PC-3 (cell line): ENCODE measurements at places on chromosomes 2 and 18. TPM values are rescaled to one million over a fixed set of nuclear protein-coding genes. Genes with fewer than 3 reads are reported as not detected.

Gene ZDBF2
- total RNA-seq: 1.9 and 4.2 TPM in 2 replicates

Gene STON1
- total RNA-seq: 1.2 TPM in 2 replicates

- no peaks in the 10 kb centered on the region for H3K27me3 ChIP-seq
- no peaks in the 10 kb centered on the region for H3K4me1 ChIP-seq
Measured at GRCh38 chr18:44943311-44943881, 262.7 kb downstream of the SETBP1 start.

- no peak overlapping the region for H3K4me3 ChIP-seq
- no peaks in the 10 kb centered on the region for H3K36me3 ChIP-seq
- peaks cover 42% of the 10 kb centered on the region for H3K27me3 ChIP-seq
- no peak for DNase-seq
Measured at GRCh38 chr2:144521686-144522085, 1.8 kb upstream of the ZEB2 start.

GRCh38 chr2:47065771-47066380 lies 89.2 kb downstream of the STPG4 start:
- no peaks in the 10 kb centered on the region for H3K27me3 ChIP-seq
- H3K4me3 ChIP-seq: no peak overlapping the region
- H3K27ac ChIP-seq: peak overlapping the region; percentile 35
- DNase-seq: peak; percentile 82
- H3K36me3 ChIP-seq: no peaks in the 10 kb centered on the region

DNA sequence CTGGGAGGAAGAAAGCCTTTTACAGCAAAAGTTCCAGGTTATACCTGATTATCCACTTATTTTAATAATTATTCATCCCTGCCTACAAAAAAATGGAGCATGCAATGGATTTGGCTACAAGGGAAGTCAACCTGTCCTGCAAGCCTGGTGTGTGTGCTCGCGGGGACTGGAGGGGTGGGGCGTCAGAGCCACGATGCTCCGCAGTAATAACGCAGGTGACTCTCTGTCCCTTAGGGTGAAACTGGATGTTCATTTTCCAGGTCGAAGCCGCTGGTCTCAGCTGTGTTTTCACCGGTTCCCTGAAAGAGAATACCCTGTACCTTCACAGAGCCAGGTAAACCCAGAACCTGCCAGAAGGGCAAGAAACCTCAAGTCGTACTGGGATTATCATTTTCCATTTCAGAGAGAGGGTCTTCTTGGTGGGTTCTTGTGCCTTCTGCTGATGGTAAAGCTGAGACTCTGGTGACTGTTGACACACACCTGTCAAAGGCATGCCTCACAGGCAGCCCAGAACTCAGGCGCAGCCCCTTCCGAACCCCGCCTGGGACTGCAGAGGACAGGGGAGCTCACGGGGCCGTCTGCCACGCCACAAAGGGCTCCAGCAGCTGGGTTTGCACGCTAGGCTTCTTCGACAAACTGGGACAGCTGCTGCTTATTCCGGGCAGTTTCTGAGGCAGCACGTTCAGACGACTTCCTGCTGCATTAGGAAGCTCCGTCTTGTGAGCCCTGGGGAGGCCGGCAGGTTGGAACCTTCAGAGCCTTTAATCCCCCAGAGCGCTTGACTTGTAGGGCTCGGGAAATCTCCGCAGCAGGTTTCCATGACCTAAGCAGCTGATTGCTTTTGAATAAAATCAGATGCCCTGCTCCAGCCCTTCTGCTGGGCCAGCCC lies 58.6 kb downstream of the KCNG2 start:
- H3K36me3 ChIP-seq: no peaks in the 10 kb centered on the region
- H3K4me3 ChIP-seq: peak overlapping the region; percentile 51
- peaks cover 10% of the 10 kb centered on the region for H3K27me3 ChIP-seq
- peak; percentile 24 for DNase-seq
- no peak overlapping the region for H3K27ac ChIP-seq

Gene INO80C
- 6.8 and 16.1 TPM in 2 replicates for total RNA-seq

DNA sequence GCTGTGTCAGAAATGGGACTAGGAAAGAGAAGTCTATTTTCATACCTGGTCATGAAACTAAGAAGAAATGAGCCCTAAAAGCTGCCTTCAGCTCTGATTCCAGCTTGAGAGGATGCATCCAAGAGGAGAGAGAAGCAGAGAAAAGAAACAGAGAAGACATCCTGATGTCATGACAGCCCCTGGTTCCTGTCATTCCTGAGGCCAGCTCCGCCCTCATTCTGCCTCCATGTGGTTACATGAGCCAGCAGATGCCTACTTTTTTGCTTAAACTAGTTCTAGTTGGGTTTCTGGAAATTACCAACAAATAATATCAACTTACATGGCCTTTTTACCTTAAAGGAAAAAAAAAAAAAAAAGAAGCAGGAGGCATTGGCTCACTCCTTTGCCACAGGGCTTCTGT lies 14.1 kb upstream of the ACKR3 start:
- DNase-seq: no peak
- H3K27me3 ChIP-seq: no peaks in the 10 kb centered on the region
- no peak overlapping the region for H3K4me3 ChIP-seq
- H3K4me1 ChIP-seq: no peaks in the 10 kb centered on the region
- no peak overlapping the region for H3K27ac ChIP-seq
- H3K36me3 ChIP-seq: no peaks in the 10 kb centered on the region

DNA sequence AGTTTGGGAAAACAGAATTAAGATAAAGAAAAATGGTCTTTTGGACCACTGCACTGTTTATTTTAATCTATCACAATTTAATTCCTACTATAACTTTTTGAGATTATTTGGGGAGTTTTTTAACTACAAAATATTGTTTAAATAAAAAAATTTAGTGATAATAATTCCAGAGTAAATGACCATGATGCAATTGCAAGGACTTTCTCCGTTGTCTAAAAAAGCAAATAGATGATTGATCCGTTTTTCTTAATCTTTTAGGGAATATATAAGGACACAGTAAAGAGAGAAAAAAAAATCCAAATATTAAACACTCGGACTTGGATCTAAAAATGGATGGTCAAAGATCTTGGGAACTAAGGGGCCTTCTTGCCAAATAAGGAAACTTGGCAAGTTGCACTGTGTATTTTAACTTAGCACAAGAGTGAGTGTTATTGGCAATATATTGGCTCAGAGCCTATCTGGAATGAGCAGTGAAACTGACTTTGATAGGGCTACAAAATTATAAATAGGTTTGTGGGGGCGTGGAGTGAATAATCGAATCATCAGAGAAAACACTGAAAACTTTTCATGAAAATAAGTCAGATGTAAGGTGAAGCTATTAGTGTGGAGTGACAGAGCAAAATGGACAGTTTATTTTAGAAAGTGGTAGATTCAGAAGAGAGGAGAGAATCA lies 2.0 kb downstream of the MAP3K20 start:
- peak overlapping the region; percentile 90 for H3K4me3 ChIP-seq
- peaks cover 38% of the 10 kb centered on the region for H3K4me1 ChIP-seq
- peak overlapping the region; percentile 86 for H3K27ac ChIP-seq
- no peaks in the 10 kb centered on the region for H3K27me3 ChIP-seq

- no peaks in the 10 kb centered on the region for H3K27me3 ChIP-seq
- H3K27ac ChIP-seq: no peak overlapping the region
- no peak overlapping the region for H3K4me3 ChIP-seq
Measured at GRCh38 chr2:65361623-65362022, 70.8 kb downstream of the SPRED2 start.

Gene ANKRD30B
- 0.35 and 0.51 TPM in 2 replicates for total RNA-seq

GRCh38 chr2:134917888-134918525 lies 615 bp upstream of the CCNT2 start:
- H3K4me1 ChIP-seq: peaks cover 19% of the 10 kb centered on the region; the same call in 1 of the 2 replicates
- peak; percentile 87 for DNase-seq
- H3K27ac ChIP-seq: peak overlapping the region; percentile 93
- H3K27me3 ChIP-seq: no peaks in the 10 kb centered on the region

Gene E2F6
- 26.8 and 27.1 TPM in 2 replicates for total RNA-seq

- H3K4me1 ChIP-seq: peaks cover 22% of the 10 kb centered on the region
- no peak overlapping the region for H3K4me3 ChIP-seq
- DNase-seq: peak; percentile 69
- no peaks in the 10 kb centered on the region for H3K36me3 ChIP-seq
- no peaks in the 10 kb centered on the region for H3K27me3 ChIP-seq
Measured at GRCh38 chr18:77039196-77040130, 93.1 kb downstream of the MBP start.

GRCh38 chr18:9217743-9218451 lies 81.3 kb downstream of the ANKRD12 start:
- H3K27me3 ChIP-seq: no peaks in the 10 kb centered on the region
- no peaks in the 10 kb centered on the region for H3K4me1 ChIP-seq
- DNase-seq: no peak

DNA sequence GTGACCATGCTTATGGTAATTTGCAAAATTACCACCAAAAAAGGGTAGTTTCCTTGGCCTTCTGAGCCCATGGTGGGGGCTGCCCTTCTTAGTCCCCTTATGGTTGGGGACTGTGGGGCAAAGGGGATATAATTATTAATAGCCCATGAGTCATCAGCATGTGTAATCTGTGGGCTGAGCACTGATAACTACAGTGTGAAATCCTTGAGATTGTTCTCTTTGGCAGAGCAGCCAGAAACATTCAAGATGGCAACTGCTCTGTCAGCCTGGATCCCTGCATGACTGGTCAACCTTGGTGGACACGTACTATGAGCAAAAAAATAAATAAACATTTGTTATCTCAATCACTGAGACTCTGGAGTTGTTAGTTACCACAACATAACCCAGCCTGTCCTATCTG lies 61.3 kb downstream of the MGAT4A start:
- no peaks in the 10 kb centered on the region for H3K27me3 ChIP-seq
- H3K4me1 ChIP-seq: peaks cover 2% of the 10 kb centered on the region
- DNase-seq: no peak
- H3K36me3 ChIP-seq: 0 out of 2 replicates have a peak, but pooled peaks cover 4% of the 10 kb centered on the region
- H3K27ac ChIP-seq: no peak overlapping the region
- H3K4me3 ChIP-seq: no peak overlapping the region

- no peaks in the 10 kb centered on the region for H3K27me3 ChIP-seq
- H3K36me3 ChIP-seq: no peaks in the 10 kb centered on the region
- H3K27ac ChIP-seq: no peak overlapping the region
- DNase-seq: no peak
Measured at GRCh38 chr2:114354199-114354598, 88.2 kb upstream of the DPP10 start.

Gene POTEC
- 0.04 TPM in 1 of 2 replicates, not detected in the other for total RNA-seq
